ENCODE measurements at places on chromosomes 16 and 17. TPM values are rescaled to one million over a fixed set of nuclear protein-coding genes. Genes with fewer than 3 reads are reported as not detected.
A peak's percentile ranks its signal among the peaks of the same experiment; 100 is the strongest.

- no peaks in the 10 kb centered on the region for H3K4me1 ChIP-seq
- H3K27me3 ChIP-seq: peaks cover 42% of the 10 kb centered on the region
- H3K4me3 ChIP-seq: no peak overlapping the region
- no peak overlapping the region for H3K27ac ChIP-seq
Observed at GRCh38 chr17:48985436-48986245, 11.5 kb upstream of the IGF2BP1 start.

GRCh38 chr16:56630134-56630533, 2.3 kb upstream of the MT1M start:
- no peak overlapping the region for H3K27ac ChIP-seq
- H3K4me3 ChIP-seq: no peak overlapping the region

- H3K4me3 ChIP-seq: no peak overlapping the region
- no peak for DNase-seq
- peak overlapping the region; percentile 61 for H3K27ac ChIP-seq
- H3K36me3 ChIP-seq: peaks cover 57% of the 10 kb centered on the region
- H3K27me3 ChIP-seq: no peaks in the 10 kb centered on the region
Observed at GRCh38 chr16:11682655-11683096, 14.4 kb downstream of the SNN start.

- H3K4me1 ChIP-seq: no peaks in the 10 kb centered on the region
- H3K36me3 ChIP-seq: no peaks in the 10 kb centered on the region
- peaks cover 13% of the 10 kb centered on the region for H3K27me3 ChIP-seq
- H3K4me3 ChIP-seq: peak within 1 kb of the TSS; percentile 50
- no peak for DNase-seq
Observed at GRCh38 chr16:83967838-83968305, at the start of gene NECAB2. Gene NECAB2, plus strand, starts transcription at chr16:83968244. Its CDS starts 405 bp downstream, at chr16:83968649.

GRCh38 chr16:19238406-19238805, 47.1 kb upstream of the CLEC19A start:
- H3K27ac ChIP-seq: no peak overlapping the region
- H3K27me3 ChIP-seq: no peaks in the 10 kb centered on the region
- no peaks in the 10 kb centered on the region for H3K4me1 ChIP-seq
- no peaks in the 10 kb centered on the region for H3K36me3 ChIP-seq
- H3K4me3 ChIP-seq: no peak overlapping the region
- DNase-seq: no peak

The RASD1 gene
- 12.9 TPM for total RNA-seq

GRCh38 chr16:60123392-60124023, 1389.4 kb upstream of the GOT2 start:
- no peaks in the 10 kb centered on the region for H3K36me3 ChIP-seq
- H3K4me1 ChIP-seq: no peaks in the 10 kb centered on the region
- no peak for DNase-seq
- H3K4me3 ChIP-seq: no peak overlapping the region
- no peak overlapping the region for H3K27ac ChIP-seq

- H3K4me1 ChIP-seq: peaks cover 29% of the 10 kb centered on the region
- H3K27me3 ChIP-seq: peaks cover 11% of the 10 kb centered on the region
- peak; percentile 9 for DNase-seq
- peak overlapping the region; percentile 44 for H3K4me3 ChIP-seq
Observed at GRCh38 chr17:10114931-10115535, 83.4 kb downstream of the GAS7 start.

DNA sequence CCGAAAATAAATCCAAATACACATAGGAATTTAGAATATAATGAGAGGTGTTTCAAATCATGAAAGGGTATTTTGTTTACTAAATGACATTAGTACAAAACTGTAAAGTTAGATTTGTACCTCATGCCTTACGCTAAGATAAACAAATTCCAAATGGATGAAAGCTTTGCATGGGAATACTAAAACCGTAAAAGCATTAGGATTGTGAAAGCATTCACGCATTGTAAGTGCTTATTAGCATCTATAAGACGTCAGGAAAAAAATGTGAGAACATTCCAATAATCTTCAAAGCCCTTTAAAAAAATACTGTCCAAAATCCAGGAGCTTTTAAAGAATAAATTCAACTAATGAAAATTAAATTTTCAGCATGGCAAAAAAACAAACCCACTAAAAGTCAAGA, 24.8 kb upstream of the ALOX15 start:
- H3K27ac ChIP-seq: no peak overlapping the region
- H3K4me3 ChIP-seq: no peak overlapping the region
- peaks cover 6% of the 10 kb centered on the region for H3K27me3 ChIP-seq
- H3K4me1 ChIP-seq: no peaks in the 10 kb centered on the region

DNA sequence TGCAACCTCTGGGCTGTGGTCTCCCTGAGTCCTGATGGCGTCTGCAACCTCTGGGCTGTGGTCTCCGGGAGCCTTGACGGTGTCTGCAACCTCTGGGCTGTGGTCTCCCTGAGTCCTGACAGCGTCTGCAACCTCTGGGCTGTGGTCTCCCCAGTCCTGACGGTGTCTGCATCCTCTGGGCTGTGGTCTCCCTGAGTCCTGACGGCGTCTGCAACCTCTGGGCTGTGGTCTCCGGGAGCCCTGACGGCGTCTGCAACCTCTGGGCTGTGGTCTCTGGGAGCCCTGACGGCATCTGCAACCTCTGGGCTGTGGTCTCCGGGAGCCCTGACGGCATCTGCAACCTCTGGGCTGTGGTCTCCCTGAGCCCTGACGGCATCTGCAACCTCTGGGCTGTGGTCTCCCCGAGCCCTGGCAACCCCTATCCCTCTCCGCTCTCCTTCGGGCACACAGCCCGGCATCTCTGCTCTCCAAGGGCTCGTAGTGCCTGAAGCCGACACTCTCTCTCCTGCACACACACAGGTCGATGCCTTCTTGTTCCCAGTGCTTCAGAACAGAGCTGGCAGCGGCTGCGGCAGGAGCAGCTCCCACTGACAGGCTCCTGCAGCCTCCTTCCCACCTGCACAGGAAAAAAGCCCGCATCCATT, 45.6 kb downstream of the METRNL start:
- H3K4me3 ChIP-seq: no peak overlapping the region
- no peaks in the 10 kb centered on the region for H3K36me3 ChIP-seq
- H3K27me3 ChIP-seq: peaks cover 18% of the 10 kb centered on the region
- H3K27ac ChIP-seq: no peak overlapping the region
- peak; percentile 26 for DNase-seq
